ENCODE measurements at places on chromosomes 16 and 17.

- no peak for DNase-seq
Observed at GRCh38 chr17:72816406-72816805, 276.1 kb downstream of the SLC39A11 start.

DNA sequence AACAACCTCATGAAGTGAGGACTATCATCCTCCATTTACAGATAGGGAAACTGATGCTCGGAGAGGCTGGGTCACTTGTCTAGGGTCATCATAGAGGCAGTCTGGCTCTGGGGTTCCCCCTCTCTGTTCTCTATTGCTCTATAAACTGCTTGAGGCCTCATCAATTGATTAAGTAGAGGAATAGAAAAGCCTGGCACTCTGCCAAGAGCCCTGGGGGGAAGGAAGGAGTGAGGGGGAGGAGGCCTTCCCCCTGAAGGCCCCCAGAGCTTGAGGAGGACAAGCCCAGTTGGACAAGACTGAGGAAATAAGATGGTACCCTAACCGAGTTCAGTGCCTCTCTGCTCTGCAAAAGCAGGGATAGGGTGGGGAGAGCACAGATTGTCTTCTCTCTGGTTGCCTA lies 21.0 kb downstream of the SDK2 start:
- no peak for DNase-seq

DNA sequence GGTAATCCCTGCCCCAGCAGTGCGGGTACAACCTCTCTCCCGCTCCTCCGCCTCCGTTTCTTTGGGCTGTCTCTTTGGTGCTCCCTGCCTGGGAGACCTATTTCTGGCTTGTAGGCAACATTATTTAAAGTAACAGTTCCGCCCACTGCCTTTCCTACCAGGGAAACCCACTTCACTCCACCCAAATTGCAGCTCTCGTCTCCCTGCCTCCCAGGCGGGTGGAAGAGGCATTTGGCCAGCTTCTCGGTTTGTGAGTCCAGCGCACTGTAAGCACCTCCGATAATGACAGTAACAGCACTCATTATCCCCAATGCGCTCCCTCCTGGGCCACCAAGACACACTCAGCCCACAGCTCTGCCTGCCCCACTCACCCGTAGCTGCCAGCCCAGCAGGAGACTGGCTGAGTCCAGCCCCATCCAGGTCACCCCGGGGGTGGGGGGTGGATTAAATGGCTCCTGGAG lies 165.1 kb upstream of the CDC42EP4 start:
- DNase-seq = no peak

- no peak for DNase-seq
Observed at GRCh38 chr17:68732301-68732749, 131.2 kb upstream of the FAM20A start.

GRCh38 chr17:14513835-14514234 lies 213.0 kb downstream of the HS3ST3B1 start:
- no peak for DNase-seq

DNA sequence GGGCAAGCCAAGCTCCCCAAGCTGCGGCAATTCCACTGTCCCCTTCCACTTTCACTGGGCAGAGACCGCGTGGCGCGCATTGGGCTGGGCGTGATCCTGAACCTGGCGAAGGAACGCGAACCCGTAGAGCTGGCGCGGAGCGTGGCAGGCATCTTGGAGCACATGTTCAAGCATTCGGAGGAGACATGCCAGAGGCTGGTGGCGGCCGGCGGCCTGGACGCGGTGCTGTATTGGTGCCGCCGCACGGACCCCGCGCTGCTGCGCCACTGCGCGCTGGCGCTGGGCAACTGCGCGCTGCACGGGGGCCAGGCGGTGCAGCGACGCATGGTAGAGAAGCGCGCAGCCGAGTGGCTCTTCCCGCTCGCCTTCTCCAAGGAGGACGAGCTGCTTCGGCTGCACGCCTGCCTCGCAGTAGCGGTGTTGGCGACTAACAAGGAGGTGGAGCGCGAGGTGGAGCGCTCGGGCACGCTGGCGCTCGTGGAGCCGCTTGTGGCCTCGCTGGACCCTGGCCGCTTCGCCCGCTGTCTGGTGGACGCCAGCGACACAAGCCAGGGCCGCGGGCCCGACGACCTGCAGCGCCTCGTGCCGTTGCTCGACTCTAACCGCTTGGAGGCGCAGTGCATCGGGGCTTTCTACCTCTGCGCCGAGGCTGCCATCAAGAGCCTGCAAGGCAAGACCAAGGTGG lies 9.8 kb downstream of the SARM1 start:
- DNase-seq = no peak

GRCh38 chr16:77868052-77868451 lies 79.7 kb downstream of the VAT1L start:
- no peak for DNase-seq

DNA sequence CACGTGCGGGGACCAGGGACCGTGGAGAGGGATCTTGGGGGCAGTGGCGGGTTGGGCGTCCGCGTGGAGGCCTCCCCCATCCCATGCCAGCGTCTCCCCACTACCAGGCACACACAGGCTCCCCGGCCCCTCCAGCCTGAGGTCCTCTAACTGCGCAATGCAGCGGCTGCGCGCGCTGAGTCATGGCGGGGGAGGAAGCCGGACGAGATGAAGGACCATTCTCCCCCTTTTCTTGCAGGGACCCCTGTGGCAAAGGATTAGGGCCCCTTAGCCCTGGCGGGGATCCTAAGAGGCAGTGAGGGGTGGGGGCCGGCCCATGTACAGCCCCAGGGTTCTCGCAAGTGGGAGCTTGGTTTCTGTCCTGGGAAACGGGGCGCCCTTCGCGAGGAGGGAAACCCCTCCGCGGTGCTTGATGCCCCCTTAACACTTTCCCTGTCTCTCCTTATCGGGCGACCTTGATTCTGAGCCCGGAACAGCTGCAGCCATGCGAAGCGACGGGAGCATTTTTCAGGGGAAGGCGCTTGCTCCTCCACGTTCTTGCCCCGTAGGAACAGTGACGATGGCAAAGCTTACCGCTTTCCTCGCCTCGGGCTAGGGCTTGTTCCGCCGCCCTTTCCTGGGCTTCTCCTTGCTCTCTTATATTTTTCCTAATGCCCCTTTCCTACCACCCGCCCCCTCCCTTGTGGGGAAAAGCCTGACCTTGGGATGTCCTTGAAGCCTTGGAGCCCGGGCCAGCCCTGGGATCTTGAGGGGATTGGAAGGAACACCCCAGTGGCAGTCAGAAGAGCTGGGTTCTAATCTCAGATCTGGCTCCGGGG lies 592 bp downstream of the ALDOA start:
- no peak for DNase-seq

Measured in RWPE2 (cell line).